ENCODE measurements at places on chromosomes 4 and X. TPM values are rescaled to one million over a fixed set of nuclear protein-coding genes. Genes with fewer than 3 reads are reported as not detected.

- H3K4me3 ChIP-seq = no peak overlapping the region
- no peaks in the 10 kb centered on the region for H3K36me3 ChIP-seq
- DNase-seq = no peak
- H3K4me1 ChIP-seq = no peaks in the 10 kb centered on the region
- H3K27ac ChIP-seq = no peak overlapping the region
These were observed 287.7 kb downstream of the KCTD8 start for GRCh38 chr4:44160776-44161367.

GRCh38 chrX:17459661-17460060 is 84.7 kb downstream of the NHS start:
- no peaks in the 10 kb centered on the region for H3K27me3 ChIP-seq
- H3K27ac ChIP-seq = no peak overlapping the region
- no peaks in the 10 kb centered on the region for H3K36me3 ChIP-seq
- no peak for DNase-seq

BEX1 gene
- total RNA-seq = not detected

MAP3K15 gene
- total RNA-seq = 0.31 TPM

- H3K36me3 ChIP-seq = peaks cover 6% of the 10 kb centered on the region
- peaks cover 2% of the 10 kb centered on the region for H3K4me1 ChIP-seq
- no peak overlapping the region for H3K4me3 ChIP-seq
- no peak overlapping the region for H3K27ac ChIP-seq
- no peak for DNase-seq
These were observed 12.7 kb downstream of the STEEP1 start for GRCh38 chrX:119552508-119552907.

- H3K4me3 ChIP-seq = no peak overlapping the region
- H3K36me3 ChIP-seq = no peaks in the 10 kb centered on the region
- H3K27me3 ChIP-seq = no peaks in the 10 kb centered on the region
- no peaks in the 10 kb centered on the region for H3K4me1 ChIP-seq
- DNase-seq = no peak
- H3K27ac ChIP-seq = no peak overlapping the region
These were observed 786.1 kb upstream of the AADAT start for GRCh38 chr4:170875868-170876267.

TLR3 gene
- total RNA-seq = not detected

DNA sequence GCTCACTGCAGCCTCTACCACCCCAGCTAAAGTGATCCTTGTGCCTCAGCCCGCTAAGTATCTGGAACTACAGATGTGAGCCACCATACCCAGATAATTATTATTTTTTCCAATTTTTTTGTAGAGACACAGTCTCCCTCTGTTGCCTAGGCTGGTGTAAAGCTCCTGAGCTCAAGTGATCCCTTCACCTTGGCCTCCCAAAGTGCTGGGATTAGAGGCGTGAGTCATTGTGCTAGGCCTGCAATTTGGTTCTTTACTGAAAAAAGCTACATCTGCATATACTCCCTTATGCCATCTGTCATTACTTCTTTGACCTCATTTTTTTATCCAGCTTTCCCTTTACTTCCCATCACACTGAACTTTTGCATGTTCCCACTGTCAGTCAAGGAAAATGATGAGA is 2012.4 kb upstream of the IGFBP7 start:
- no peak for DNase-seq
- H3K27ac ChIP-seq = no peak overlapping the region
- H3K4me3 ChIP-seq = no peak overlapping the region
- no peaks in the 10 kb centered on the region for H3K36me3 ChIP-seq

ATP5ME gene
- 232 TPM for total RNA-seq

GRCh38 chrX:21469071-21469470 is 94.9 kb downstream of the CNKSR2 start:
- DNase-seq = no peak
- H3K4me3 ChIP-seq = no peak overlapping the region
- no peaks in the 10 kb centered on the region for H3K4me1 ChIP-seq
- no peaks in the 10 kb centered on the region for H3K27me3 ChIP-seq

CTSO gene
- total RNA-seq = 1.1 TPM

DNA sequence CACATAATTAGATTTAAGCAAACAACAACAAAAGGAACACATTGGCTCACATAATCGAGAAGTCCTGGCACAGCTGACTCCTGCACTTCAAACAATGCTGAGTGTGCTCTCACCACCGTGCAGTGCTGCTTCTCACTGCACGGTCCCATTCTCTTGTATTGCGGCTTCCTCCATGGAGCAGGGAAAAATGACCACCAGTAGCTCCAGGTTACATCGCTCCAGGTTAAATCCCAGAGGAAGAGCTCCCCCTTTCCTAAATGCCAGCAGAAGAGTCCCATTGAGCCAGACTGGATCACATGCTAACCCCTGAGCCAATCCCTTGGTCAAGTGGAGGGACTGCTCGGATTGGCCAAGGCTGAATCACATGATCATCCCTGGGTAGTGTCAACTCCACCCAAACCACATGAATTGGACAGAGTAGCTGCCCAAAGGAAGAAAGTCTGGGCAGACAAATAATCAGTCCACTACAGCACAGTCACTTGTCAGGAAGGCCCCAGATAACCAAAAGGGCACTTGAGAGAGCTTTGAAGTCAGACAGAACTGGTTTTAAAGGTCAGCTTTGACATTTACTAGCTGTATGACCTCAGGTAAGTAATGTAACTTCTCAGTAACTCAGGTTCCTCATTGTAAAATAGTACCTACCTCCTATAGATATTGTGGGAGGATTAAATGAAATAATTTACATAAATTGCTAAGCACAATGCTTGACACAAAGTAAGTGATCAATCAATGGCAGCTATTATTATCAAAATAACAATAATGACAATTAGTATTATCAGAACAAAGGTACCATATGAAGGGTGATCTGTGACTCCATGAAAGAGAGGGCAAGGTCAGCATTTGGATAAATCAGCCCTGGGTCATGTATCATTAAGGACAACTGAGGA is 14.3 kb downstream of the TEC start:
- no peaks in the 10 kb centered on the region for H3K4me1 ChIP-seq
- no peak overlapping the region for H3K27ac ChIP-seq
- no peaks in the 10 kb centered on the region for H3K27me3 ChIP-seq
- DNase-seq = no peak
- no peaks in the 10 kb centered on the region for H3K36me3 ChIP-seq

SOWAHB gene
- not detected for total RNA-seq

DNA sequence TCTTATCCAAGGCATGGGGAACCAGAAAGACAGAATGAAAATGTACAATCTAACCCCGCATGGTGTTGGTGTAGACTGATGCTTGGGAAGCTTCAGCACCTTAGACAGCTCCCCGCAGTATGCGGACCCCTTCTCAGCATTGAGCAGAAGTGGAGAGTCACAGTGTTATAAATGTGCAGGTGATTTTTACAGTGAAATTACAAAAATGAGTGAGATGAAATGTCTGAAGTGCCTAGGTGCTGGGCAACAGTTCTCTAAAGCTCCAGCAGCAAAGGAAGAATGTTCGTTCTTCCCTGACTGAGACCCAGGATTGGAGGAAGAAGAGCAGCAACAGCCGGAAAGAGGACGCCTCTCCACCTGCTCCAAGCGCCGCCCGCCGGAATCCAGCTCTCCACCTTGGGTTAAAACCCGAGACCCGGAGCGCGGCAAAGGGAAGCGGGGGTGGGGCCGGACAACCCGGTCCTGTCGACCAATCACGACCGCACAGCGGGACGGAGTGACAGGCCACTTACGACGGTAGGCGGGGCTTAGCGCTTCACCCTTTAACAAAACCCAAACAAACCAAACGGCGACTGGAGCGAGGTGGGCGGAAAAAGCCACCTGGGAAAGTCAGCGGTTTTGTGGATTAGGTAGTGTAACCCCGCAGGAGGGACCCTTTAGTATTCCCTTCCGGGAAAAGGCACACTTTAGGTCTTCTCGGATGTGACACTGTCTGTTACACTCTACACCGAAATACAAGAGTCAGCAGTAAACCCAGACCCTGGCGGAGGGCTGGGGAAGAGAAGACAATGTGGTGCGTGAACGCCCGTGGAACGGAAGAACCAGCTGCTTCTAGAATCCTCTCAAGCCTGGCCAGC is at the start of gene GLRA3:
TSS of gene GLRA3 (minus strand) at position 403 of the 857 bp plus-strand sequence. CDS start 436 bp downstream, outside the sequence.
- no peak within 1 kb of the TSS for H3K27ac ChIP-seq
- no peaks in the 10 kb centered on the region for H3K36me3 ChIP-seq
- H3K4me1 ChIP-seq = peaks cover 5% of the 10 kb centered on the region

DNA sequence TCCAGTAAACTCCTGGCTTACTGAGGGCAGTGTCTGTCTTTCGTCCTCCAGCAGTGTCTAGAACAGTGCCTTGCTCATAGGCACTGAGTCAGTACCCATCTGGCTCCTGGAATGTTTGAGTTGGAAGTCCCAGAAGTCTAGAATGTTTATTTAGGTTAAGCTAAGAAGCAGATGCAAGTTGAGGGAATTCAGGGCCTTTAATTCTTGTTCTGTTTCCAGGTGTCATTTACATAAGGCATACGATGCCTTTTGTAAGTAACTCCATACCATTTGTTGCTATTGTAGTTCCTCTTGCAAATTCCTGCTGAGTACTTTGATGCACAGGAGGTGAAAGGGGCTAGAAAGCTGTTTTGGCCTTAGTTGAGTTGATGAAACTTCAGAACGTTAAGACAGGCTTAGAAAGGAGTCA is 22.2 kb downstream of the ARHGAP10 start:
- H3K36me3 ChIP-seq = no peaks in the 10 kb centered on the region
- H3K27ac ChIP-seq = no peak overlapping the region
- H3K4me3 ChIP-seq = no peak overlapping the region
- DNase-seq = no peak
- H3K27me3 ChIP-seq = no peaks in the 10 kb centered on the region

- no peak for DNase-seq
These were observed 135.4 kb downstream of the GC start for GRCh38 chr4:71648448-71648847.

DNA sequence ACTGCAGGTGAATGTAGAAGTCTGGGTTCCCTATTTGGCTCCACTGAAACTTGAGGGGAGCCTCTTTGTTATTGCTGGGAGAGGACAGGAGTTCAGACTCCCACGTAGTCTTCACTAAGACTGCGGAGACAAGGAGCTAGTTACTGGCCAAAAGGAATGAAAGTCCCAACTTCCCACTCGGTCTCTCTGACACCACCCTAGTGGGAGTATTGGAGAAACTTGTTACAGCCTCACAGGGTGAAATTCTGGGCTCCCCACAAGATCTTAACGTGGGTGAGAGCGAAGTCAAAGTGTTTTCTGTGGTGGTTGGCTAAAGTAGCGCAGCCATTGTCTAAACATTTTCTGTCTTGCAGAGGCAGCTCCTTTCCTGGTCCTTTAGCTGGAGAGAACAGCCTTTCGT is 13.5 kb downstream of the MYOZ2 start:
- peaks cover 4% of the 10 kb centered on the region for H3K27me3 ChIP-seq
- no peak overlapping the region for H3K4me3 ChIP-seq
- no peak for DNase-seq
- H3K4me1 ChIP-seq = no peaks in the 10 kb centered on the region

TBC1D9 gene
- total RNA-seq = not detected

TRIM75 gene
- total RNA-seq = not detected

GRCh38 chrX:88940904-88941303 is 193.9 kb downstream of the CPXCR1 start:
- H3K4me3 ChIP-seq = no peak overlapping the region
- no peak overlapping the region for H3K27ac ChIP-seq
- H3K36me3 ChIP-seq = no peaks in the 10 kb centered on the region
- H3K4me1 ChIP-seq = no peaks in the 10 kb centered on the region
- no peaks in the 10 kb centered on the region for H3K27me3 ChIP-seq
- DNase-seq = no peak

DNA sequence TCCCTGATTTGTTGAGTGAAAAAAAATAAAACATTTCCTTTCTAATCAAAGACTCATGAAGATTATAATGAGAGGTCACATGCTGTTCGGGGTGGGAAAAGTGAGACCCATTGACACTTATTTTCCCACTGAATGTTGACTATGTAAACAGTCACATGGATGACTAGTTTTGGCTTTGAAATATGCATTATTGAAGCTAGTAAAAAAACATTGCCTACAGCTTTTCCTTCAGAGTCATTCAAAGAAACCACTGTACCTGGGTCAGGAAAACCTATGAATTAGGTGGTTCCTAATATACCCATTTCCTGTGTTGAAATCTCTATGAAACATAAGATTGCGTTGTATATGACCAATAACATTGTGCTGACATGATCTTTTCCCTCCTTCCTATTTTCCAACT is 251.2 kb downstream of the CFAP299 start:
- H3K4me1 ChIP-seq = no peaks in the 10 kb centered on the region
- no peaks in the 10 kb centered on the region for H3K27me3 ChIP-seq
- H3K36me3 ChIP-seq = no peaks in the 10 kb centered on the region

RAI2 gene
- total RNA-seq = 0.14 TPM

- H3K27ac ChIP-seq = no peak overlapping the region
- H3K36me3 ChIP-seq = no peaks in the 10 kb centered on the region
- H3K4me3 ChIP-seq = no peak overlapping the region
- H3K4me1 ChIP-seq = no peaks in the 10 kb centered on the region
- DNase-seq = no peak
These were observed 491.4 kb upstream of the ATOH1 start for GRCh38 chr4:93337196-93337595.

GRCh38 chrX:144819406-144819805 is 427.9 kb upstream of the SPANXN1 start:
- no peak for DNase-seq
- H3K36me3 ChIP-seq = no peaks in the 10 kb centered on the region
- no peaks in the 10 kb centered on the region for H3K27me3 ChIP-seq
- no peak overlapping the region for H3K27ac ChIP-seq
- H3K4me3 ChIP-seq = no peak overlapping the region

- H3K36me3 ChIP-seq = no peaks in the 10 kb centered on the region
- H3K4me1 ChIP-seq = no peaks in the 10 kb centered on the region
- DNase-seq = no peak
- H3K27me3 ChIP-seq = no peaks in the 10 kb centered on the region
- no peak overlapping the region for H3K27ac ChIP-seq
These were observed 181.7 kb downstream of the GABRB1 start for GRCh38 chr4:47213106-47213505.

DNA sequence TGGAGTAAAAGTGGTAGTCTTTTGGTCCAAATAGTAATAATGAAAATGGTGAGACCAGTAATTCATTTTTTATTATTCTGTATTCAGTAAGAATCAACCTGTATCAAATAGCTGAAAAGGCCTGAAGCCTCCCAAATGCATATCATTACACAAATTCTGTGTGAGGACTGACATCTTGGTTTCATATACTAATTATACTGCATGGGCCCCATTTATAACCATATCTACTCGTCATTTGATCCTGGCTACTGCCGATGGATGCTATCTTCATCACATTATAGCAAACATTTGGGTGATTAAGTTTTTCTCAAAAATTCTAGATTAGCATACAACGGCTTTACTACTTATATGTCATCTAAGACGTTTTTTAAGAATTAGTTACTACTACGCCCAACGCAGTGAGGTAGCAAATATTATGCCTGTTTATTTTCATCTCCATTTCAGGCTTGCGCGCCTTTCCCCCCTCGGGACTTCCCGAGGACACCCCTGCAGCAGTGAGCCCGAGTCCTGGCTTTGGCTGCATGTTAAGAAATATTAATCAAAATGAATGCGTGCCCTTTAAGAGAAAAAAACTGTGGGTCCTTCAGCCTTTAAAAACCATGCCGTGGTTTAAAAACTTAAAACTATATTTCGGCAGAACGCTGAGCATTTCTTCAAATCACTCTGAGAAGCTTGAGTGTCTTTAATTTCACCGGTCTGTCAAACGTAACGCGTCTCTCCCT is 814 bp upstream of the MMAA start:
- peaks cover 35% of the 10 kb centered on the region for H3K4me1 ChIP-seq
- peaks cover 25% of the 10 kb centered on the region for H3K36me3 ChIP-seq
- DNase-seq = no peak
- peak overlapping the region; percentile 99 for H3K27ac ChIP-seq
- peaks cover 2% of the 10 kb centered on the region for H3K27me3 ChIP-seq
